Kidney (tissue), 22 donors: ENCODE measurements at places on chromosomes 5 and 9.

DNA sequence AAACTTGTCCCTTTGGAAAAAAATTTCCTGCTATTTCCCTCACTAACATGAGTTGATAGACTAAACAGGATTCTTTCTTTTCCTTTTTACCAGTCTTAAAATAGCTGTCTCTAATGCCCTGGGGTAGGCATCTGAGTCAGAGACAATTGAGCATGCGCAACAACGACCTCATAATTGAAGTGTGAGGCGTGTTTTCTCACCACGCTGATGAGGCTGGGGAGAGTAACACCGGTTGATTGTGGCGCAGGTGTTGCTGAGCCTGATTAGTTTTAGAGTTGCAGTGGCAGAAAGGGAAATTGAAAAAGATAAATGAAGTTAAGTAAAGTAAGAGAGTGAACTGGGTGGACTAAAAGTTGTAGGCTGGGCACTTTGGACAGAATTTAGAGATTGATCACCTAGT, 213.7 kb downstream of the TLR4 start:
- no peak for DNase-seq

DNA sequence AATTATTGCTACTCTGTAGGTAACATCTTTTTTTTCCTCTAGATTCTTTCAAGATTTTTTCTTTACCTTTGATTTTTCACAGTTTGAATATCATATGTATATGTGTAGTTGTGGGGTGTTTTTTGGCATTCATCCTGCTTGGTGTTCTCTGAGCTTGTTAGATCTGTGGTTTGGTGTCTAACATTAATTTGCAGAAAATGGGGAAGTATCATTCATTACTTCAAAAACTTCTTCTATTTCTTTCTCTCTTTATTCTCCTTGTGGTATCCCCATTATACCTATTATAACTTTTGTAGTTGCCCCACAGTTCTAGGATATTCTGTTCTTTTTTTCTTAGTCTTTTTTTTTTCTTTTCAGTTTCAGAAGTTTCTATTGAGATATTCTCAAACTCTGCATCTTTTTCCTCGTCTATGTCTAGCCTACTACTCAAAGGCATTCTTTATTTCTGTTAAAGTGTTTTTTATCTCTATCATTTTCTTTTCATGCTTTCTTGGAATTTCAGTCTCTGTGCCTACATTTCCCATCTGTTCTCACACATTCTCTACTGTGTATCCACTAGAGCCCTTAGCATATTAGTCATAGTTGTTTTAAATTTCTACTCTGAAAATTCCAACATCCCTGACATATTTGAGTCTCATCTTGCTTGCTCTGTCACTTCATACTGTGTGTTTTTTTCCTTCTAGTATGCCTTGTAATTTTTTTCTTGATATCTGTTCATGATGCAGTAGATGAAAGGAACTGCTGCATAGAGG, 60.1 kb upstream of the GNA14 start:
- no peak for DNase-seq

- DNase-seq = no peak
These were observed 35.6 kb downstream of the TLR4 start for GRCh38 chr9:117739624-117740347.

GRCh38 chr5:116564312-116564711, 10.3 kb downstream of the SEMA6A start:
- no peak for DNase-seq

DNA sequence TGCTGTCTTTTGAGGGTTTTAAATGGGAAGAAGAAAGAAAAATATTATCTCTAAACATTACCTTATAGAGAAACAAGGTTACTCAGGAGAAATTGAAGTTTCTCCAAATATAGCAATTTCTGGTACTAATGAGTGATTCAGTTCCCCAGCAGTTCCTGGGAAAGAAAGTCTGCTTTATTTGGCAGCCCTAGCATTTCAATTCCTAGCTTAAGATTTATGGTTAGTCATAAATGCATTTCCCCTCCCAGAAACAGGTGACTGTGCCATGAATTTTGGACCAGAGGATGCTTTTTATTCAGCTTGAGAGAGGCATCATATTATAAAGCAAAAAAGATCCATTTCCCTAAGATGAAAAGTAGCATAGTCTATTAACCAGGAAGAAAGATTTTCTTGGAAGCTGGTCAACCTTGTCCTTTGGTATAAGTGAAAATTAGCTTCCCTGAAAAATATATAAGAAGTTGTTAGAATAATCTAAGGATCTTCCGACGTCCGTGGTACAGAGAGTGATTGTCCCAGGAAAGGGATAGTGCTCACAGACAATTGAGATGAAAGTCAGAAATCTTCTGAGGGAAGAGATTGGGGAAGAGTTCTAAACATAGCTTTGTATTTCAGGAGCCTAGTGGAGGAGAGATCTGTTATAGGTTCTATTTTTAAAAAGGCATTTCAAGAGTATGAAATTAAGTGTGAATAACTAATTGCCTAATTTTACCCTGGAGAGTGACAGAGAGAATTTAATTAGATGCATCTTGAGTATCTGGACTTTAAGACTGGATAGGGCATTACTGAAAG, 164.9 kb downstream of the ESM1 start:
- DNase-seq = no peak

DNA sequence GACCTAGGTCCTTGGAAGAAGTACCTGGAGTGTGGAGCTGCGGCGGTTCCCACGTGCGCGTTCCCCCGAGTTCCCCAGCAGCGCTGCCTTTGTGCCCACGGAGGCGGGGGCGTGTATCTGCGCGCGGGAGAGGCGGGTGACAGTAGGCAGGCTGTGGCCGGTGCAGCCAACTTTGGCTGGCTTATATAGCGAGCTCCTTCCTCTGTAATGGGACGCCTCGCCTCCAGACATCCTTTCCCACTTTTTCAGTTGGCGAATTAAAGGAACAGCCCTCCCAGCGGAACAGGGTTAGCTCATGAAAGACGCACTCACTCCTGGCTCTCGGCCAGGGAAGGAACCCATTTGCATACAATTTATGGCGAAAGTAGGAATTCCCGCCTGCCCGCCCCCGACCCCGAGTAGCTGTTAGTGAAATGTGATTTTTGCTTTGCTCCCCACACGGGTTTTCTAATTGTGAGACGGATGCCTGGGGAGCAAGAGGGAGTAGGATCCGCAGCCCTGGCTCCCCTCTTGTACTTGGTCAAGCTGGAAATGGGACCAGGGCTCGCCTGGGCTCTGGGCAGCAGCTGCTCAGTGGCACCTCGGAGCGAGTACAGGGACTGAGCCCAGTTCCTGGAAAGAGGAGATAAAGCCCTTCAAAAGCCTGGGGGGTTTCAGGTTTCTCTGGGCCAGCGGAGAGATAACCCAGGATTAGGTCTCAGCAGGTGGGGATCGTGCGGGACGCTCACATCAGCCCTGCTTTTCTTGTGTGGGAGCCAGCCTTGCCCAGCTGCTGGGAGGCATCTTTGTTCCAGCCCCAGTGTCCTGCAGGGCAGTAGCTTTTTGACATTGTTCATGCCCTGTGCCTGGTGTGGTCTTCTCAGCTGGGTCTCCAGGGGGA, at the start of gene TNC:
TNC (minus strand) TSS at position 159 of the 880 bp plus-strand sequence. CDS start 27,139 bp downstream, outside the sequence.
- peak; percentile 92 for DNase-seq

DNA sequence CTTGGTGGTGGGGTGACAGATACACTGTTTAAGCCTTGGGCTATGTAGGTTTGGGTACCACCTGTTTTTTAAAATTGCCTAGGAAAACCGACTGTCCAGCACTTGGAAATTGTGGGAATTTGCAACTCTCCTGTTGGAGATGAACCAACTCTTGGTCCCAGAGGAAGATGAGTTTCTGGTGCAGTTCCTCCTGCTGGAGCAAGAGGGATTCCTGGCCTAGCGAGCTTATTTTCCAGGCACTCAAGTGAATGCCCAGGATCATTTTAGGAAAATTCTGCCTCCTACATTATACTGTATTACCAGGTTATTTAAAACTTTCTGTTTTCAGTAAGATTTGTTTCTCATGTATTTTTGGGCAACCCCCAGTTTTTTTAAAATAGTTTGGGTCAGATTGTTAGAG, 33.7 kb downstream of the AP3S1 start:
- DNase-seq = no peak

DNA sequence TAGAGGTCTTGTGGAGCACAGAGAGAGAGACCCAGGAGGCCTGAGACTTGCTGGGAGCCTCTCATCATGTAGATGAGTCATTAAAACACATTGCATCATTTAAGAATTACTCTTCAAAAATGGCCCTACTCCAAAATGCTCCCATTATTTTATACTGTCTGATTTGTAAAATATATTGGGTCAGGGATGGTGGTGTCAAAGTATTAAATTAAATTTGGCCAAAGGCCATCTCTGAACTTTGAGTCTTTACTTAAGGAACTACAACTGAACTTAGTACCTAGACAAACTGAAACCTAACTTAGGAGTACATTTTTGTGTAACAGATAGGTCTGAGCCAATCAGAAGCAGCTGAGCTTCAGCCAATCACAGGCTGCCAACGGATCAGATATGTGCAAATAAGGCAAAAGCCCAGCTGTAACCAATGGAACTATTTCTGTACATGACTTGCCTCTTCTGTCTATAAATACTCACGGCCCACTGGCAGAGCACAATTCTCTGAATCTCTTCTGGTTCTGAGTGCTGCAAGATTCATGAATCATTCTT, 657.2 kb downstream of the TLE1 start:
- no peak for DNase-seq

DNA sequence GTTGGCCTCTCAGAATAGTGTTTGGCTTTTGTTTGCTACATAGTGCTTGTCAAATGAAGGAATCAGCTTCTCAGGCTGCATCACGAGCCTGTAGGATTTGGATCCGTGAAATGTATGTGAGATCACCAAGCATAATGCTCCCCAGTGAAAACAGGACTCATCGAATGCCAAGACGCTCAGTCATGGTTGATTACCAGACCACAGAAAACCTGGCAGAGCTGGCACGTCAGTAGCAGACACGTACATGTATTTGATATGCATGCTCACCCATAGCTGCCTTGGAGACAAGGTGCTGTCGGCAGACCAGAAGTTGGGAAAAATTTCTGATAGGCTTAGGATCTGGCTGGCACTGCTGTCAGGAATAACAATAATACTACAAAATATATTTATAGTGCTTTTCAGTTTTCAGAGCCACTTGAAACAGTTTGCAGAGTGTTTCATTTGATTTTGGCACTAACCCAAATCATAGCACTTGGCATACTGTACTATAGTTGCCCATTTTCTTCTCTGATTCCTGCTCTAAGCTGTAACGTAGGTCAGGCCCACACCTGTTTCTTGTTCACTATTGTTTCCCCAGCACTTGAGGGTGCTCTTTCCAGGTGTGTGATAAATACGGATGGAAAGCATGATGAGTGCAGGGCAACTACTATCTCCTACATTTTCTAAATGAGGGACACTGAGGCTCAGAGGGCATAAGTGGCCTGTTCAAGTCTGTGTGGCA, 226.1 kb downstream of the NR3C1 start:
- DNase-seq = no peak

GRCh38 chr5:140381972-140382371, 19.7 kb upstream of the ANKHD1 start:
- no peak for DNase-seq

DNA sequence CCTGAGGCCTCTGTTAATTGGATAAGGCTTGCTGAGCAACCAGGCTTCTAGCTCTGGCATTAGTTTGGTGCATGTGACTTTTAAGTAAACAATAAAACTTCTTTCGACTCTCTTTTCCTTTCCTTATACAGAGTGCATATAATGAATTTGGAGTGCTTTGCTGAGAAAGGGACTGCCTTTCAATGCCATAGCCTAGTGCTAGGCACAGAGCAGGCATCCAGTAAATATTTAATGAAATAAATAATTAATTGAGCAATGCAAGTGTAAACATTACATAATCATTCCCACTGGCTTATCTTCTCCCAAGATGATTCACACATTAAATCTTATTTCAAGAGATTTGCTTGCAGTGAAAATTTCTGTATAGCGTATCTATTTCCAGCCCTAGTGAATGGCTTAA, 74.1 kb downstream of the NMUR2 start:
- no peak for DNase-seq

- no peak for DNase-seq
These were observed 9.7 kb upstream of the SREK1 start for GRCh38 chr5:66134407-66134861.

DNA sequence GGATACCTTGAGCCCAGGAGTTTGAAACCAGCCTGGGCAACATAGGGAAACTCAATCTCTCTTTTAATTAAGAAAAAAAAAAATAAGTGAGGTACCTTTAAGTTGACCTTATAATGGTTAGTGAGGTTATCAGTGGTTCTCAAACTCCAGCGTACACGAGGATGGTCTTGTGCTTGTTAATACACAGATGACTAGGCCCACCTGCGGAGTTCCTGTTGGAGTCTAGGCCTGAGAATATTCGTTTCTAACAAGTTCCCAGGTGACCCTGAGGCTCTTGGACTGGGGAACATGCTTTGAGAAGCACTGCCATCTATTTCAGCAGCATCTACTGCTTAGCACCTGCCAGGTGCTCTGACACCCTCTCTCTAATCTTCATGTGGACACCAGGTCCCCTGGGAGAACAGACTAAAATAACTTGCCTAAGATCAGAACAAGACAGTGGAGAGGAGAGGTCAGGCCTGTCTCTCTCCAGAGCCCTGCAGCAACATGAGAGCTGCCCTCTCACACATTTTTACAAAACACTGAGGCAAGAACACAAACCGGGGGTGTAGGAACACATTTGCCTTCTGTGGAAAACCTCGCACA, 24.6 kb downstream of the TLE1 start:
- no peak for DNase-seq

DNA sequence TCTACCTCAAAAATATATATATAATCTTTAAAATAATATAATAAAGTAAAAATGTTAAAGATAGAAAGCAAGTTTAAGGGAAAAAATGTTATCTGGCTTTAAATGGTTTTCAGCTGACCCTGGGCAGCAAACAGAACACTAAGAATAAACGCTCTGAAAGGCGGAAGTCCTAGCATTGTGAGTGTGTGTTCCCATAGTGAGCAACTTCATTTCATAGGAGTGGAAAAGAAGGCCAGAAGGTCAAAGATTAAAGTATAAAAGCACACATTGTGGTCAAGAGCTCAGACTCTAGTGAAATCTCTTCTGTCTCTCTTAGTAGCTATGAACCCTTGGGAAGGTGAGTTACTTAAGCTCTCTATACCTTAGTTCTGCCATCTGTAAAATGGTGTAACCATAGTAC, 374.4 kb downstream of the ENC1 start:
- DNase-seq = no peak

GRCh38 chr9:70811638-70812037, 309.8 kb downstream of the TRPM3 start:
- no peak for DNase-seq

DNA sequence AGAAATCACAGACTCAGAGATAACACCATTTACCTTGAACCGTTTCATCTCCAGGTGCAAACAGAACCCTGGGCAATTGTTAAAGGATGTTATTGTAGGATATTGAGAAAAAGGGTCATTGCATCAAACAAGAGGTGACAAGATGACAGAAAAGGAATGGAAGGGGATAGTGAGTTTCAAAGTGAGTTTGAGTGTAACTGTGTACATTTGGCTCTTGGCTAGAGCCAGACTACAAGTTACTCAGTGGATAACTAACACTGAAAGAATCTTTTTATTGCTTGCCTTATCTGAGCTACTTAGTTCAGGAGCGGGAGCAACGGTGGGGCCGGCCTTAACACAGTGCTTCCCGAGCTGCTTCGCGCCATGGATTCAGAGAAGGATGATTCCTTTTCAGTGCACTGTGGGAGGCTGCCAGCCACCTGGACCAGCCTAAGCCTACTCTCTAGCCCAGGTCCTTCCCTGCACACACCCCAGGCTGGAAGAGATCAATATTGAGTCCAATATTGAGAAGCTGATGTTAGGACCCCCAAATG, 193.4 kb downstream of the ATPSCKMT start:
- no peak for DNase-seq

GRCh38 chr5:151935135-151935695, 10.6 kb upstream of the GLRA1 start:
- DNase-seq = no peak
